Forelimb muscle (tissue), 1 donor: ENCODE measurements at places on chromosomes 5 and 9. TPM values are rescaled to one million over a fixed set of nuclear protein-coding genes. Genes with fewer than 3 reads are reported as not detected.

DNA sequence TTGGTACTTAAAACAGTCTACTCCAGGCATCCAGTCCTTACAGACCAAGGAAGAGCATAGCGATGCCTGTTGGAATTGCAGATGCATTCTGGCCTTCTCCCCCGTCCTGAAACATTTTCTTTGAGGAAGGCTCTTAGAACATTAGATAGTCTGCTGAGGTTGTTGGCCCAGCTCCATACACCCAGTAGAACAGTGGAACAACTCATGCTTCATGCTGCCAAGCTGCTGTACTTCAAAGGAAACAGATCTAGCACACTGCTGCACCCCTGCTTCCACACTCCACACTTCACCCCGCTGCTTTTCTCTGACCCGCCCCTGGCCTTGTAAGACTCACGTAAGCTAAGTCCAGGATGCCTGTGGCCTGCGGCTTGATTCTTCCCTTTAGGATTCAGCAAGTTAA lies 33.4 kb upstream of the NCS1 start:
- no peak for DNase-seq

- no peak for DNase-seq
Measured at GRCh38 chr5:148794275-148794674, 32.1 kb upstream of the ADRB2 start.

DNA sequence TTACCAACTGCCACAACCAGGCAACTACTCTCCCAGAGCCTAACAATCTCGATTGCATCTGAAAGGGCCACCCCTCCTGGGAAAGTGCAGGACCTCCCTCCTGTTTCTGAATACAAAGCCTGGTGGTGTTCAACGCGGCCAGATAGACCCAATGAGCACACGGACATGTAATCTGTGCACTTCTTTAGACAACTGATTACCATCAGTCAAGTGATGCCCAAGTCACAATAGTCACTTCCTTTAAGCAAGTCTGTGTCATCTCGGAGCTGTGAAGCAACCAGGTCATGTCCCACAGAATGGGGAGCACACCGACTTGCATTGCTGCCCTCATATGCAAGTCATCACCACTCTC lies 739 bp downstream of the C9orf72 start:
- no peak for DNase-seq

GRCh38 chr5:173472164-173472563 lies 143.9 kb upstream of the STC2 start:
- DNase-seq: peak; percentile 68

DNA sequence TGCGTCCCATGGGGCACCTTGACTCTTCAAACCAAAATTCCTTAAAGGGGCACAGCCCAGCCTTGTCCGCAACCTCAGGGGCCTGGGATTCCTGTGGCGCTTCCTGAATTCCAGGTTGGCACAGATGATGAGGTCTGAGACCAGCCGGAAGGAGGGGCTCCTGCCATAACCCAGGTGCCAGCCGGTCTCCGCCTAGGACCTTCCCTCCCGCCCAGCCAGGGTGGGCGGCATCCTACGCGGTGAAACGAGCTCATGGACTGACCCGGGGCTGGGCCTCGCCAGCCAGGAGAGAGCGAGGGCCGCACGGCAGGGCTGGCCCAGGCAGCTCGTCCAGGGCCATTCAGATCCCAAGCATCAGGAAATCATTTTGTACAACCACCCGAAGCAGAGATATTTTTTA lies 23.0 kb downstream of the AMBP start:
- no peak for DNase-seq

DNA sequence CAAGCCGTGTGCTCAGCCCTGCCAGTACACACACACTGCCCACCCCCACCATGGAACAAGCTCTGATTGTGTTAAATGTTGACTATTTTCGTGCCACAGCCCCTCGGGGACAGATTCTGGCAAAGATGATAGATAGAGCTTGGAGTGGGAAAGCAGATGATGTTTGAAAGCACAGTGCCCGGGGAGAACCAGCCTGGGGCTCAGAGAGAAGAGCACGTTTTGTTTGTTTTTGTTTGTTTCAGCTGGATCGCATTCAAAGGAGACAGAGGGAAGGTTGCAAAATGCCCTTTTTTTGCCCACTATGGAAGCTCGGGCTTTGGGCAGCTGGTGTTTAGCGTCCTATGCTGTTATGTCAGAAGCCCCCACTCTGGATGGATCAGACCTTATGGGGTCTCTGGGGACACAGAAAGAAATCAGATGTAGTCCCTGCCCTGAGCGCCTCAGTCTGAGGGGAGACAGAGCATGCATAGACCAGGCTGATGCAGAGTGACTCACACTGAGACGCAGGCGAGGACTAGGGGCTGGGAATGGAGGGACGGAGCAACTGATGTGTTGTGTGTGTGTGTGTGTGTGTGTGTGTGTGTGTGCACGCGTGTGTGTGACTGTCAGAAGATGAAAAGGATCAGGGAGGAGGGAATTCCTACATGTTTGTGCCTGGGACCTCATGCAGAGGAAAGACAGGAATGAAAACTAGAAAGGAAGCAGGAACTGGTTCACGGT lies 229.7 kb downstream of the MELK start:
- DNase-seq: no peak

GRCh38 chr5:151696470-151697061 lies 9.9 kb upstream of the SPARC start:
- DNase-seq: peak; percentile 86

- DNase-seq: no peak
Measured at GRCh38 chr5:68251386-68251785, 35.8 kb downstream of the PIK3R1 start.

GRCh38 chr5:52727576-52727975 lies 60.1 kb upstream of the ITGA1 start:
- no peak for DNase-seq

GRCh38 chr5:40409601-40410000 lies 270.1 kb upstream of the PTGER4 start:
- no peak for DNase-seq

DNA sequence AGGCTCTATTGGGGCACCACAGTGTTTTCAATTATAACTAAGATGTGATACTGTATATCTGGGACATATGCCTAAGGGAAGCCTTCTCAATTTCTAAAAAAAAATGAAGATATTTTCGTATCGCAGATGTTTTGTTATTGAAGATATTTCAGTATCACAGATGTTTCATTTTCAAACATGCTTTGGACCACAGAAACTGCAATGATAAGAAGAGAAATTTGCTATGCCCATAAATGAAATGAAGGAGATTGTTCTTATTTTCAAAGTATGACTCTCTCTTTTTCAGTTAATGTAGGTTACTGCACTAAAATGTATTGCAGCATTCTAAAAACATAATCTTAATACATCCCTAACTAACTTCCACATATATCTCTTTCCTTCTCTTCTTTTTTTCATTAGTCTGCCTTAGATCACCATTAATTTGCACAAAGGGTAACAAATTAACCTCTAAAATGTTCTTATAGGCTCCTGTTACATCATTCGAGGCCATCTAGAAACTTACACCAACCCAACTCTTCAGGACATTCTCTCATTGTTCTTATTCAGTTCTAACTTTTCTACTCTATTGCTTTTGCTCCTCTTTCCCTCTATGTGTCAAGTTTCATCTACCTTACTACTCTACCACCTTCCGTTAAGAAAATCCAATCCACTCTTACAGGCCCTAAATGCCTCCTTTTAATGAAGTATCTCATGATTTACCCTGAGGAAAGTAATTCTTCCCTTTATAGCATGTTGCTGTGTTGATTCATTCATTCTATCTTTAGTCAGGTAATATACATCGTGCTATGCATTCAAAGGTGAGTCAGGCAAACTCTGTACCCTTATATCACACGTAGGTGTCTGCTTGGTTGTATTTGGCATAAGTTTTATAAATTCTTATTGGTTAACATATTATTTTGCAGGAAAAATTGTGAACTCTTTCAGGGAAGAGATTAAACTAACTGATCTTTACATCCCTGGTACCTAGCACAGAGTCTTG lies 70.5 kb downstream of the ST8SIA4 start:
- no peak for DNase-seq

DNA sequence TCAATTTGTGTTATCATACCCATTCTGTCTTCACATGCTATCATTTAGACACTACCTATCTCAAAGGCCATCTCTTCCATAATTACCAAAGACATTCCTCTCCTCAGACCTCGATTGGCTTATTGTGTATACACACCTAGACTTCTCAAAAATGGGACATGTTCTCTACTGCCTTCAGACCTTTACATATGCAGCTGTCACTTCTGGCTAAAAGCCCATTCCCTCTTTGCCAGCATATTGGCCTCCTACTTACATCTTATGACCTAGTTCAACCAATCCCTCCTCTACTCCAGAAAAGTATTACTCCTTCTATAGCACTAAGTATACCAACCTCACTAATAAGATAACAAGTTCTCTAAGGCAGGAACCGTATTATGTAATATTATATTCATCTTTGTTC lies 84.4 kb downstream of the RAPGEF6 start:
- no peak for DNase-seq

- DNase-seq: no peak
Measured at GRCh38 chr5:14471507-14471906, 110.1 kb upstream of the OTULINL start.

DNA sequence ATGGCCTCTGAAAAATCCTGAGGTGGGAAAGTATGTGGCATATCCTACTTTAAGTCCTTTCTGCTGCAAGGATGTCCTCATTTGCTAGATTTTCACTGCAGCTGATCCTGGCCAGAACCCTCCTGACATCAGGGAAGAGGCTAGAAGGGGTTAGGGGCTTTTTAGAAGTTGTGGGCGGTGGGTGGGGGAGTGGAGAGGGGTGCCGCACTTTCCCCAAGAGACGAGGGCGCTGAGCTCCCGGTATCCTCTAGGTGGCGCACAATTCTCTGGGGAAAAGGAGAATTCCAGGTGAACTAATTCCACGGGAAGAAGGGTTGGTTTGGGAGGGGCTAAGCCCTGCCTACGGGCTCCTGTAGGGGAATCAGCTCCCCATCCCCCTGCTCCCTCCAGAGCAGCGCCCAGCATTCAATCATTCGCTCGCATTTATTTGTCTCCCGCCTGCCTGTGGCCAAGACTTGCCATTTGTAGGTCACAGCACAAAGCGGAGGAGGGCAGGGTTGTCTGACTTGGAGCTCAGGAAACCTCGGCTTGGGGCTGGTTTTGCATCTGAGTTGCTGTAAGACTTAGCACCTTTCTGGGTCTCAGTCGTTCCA lies 42.9 kb upstream of the HAND1 start:
- no peak for DNase-seq

GRCh38 chr5:152514827-152515397 lies 109.8 kb upstream of the NMUR2 start:
- DNase-seq: peak; percentile 20

GRCh38 chr5:23631302-23632045 lies 124.1 kb downstream of the PRDM9 start:
- DNase-seq: no peak

DNA sequence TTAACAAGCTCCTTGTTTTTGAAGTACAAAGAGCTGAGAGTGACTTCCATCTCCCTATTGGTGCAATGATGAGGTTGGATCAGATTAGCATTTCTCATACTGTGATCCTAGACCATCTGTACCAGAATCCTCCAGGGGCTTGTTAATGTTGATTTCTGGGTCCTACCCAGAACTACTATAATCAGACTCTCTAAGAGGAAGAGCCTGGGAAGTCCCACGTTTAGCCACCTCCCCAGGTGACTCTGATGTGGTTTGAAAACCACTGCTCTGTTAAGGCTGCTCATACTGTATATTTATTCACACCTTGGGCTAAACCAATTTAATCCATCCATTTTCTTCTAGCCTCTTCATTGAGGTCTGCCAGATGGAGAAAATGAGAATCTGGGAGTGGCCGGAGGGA lies 49.6 kb upstream of the SMIM32 start:
- DNase-seq: no peak

- DNase-seq: no peak
Measured at GRCh38 chr5:76462097-76462667, 59.1 kb downstream of the IQGAP2 start.

DNA sequence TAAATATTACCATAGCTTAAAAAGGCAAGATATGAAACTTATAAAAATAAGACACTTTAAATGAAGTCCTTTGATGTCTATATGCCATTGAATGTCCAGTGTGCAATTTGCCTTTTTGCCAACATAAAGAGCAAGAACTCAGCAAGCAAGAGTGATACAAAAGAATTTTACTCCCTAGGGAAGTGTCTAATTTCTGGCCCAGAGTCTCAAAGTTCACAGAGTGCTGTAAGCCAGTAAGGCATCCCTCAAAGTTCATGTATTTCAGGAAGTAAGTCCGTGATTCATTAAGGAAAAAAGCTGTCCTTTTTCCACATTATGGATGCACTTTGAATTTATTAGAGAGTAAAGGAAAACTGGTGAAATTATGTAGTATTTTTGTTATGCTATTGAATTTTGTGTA lies 185.2 kb downstream of the CCDC171 start:
- DNase-seq: no peak

- DNase-seq: no peak
Measured at GRCh38 chr5:173823721-173824567, 64.2 kb upstream of the CPEB4 start.

DNA sequence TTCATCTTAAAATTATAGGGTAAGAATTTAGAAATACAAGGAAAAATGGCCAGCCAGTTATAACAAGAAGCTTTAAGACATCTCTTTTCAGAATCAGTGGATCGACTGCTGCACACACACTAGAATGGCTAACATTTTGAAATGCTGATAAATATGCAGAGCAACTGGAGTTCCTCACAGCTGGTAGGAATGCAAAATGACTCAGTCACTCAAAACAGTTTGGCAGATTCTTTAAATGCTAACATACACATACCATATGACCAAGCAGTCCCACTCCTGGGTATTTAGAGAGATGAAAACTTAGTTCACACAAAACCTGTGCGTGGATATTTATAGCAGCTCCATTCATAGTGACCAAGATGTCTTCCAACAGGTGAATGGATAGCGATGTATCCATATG lies 23.2 kb upstream of the PSAT1 start:
- no peak for DNase-seq

GRCh38 chr9:115143689-115144088 lies 25.7 kb upstream of the TNC start:
- no peak for DNase-seq

ITGA2 gene
- 7.2 TPM for polyA plus RNA-seq

EGFLAM gene
- 46.6 TPM for polyA plus RNA-seq

SPARC gene
- 4,012 TPM for polyA plus RNA-seq

MOB3B gene
- polyA plus RNA-seq: 2.0 TPM

TLR4 gene
- polyA plus RNA-seq: 5.0 TPM

NRARP gene
- polyA plus RNA-seq: 3.8 TPM

IFNA7 gene
- not detected for polyA plus RNA-seq

LIX1 gene
- polyA plus RNA-seq: 4.2 TPM

SMIM33 gene
- polyA plus RNA-seq: not detected

DTWD2 gene
- polyA plus RNA-seq: 7.8 TPM

NR2F1 gene
- polyA plus RNA-seq: 5.3 TPM
